Spleen (tissue), 13 donors: ENCODE measurements at places on chromosomes 7 and 10.

DNA sequence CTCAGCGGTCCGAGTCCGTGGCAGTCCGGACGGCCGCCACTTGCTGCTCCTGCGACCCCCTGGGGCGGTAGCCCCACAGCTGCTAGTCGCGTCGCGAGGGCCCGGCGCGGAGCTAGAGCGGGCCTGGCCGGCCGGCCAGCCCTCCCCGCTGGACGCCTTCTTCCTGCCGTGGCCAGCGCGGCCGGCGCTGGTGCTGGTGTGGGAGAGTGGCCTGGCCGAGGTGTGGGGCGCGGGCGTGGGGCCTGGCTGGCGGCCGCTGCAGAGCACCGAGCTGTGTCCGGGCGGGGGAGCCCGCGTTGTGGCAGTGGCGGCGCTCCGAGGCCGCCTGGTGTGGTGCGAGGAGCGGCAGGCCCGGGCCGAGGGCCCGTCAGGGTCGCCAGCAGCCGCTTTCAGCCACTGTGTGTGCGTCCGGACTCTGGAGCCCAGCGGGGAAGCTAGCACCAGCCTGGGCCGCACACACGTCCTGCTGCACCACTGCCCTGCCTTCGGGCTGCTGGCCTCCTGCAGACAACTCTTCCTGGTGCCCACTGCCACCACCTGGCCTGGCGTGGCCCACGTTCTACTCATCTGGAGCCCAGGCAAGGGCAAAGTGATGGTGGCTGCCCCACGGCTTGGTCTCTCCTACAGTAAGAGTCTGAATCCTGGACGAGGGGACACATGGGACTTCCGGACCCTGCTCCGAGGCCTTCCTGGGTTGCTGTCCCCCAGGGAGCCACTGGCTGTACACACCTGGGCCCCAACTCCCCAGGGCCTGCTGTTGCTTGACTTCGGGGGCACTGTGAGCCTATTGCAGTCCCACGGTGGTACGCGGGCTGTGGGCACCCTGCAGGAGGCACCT, 631 bp downstream of the HPS6 start:
- H3K4me3 ChIP-seq: peak overlapping the region; percentile 99
- H3K27ac ChIP-seq: peak overlapping the region; percentile 93
- H3K4me1 ChIP-seq: peaks cover 17% of the 10 kb centered on the region
- no peak for DNase-seq
- no peaks in the 10 kb centered on the region for H3K36me3 ChIP-seq

DNA sequence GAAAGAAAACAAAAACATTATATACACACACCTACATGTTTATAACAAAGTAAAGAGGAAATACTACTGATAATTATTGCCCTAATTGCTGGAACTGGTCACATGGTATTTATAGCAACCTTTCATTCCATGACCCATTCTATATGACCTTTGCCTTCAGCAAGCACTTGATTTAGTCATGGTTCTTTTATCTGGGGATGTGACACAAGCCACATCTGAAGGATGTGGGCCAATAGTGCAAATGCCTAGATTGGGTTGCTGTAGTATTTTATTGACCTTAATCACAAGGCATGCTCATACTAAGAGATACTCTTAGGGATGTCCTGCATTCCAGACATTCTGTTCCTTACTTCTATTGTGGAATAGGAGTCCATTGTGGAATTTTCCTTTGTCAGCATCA, 723.5 kb upstream of the POM121L12 start:
- no peak overlapping the region for H3K27ac ChIP-seq
- no peaks in the 10 kb centered on the region for H3K27me3 ChIP-seq
- H3K36me3 ChIP-seq: no peaks in the 10 kb centered on the region

DNA sequence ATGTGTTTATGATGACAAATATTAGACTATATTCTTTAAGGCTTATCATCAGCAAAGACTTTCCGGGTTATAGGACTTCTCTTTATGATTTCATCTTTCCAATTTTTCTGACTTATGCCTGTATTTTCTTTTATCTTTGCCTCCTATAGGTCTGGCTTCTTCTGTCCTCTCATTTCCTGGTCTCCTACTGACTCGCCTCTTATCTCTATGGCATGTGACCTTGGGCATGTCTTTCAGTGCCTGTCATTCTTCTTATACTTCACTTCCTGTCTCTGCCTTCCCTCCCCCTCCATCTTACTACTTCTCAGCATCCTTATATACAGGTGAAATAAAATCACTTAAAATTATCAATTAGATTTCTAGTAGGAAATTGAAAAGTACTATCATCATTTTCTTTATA, 42.2 kb downstream of the PCDH15 start:
- no peaks in the 10 kb centered on the region for H3K36me3 ChIP-seq
- no peak overlapping the region for H3K4me3 ChIP-seq
- no peaks in the 10 kb centered on the region for H3K27me3 ChIP-seq
- DNase-seq: no peak

GRCh38 chr10:114911052-114911711, 26.8 kb upstream of the TRUB1 start:
- H3K4me3 ChIP-seq: no peak overlapping the region
- H3K4me1 ChIP-seq: no peaks in the 10 kb centered on the region
- no peak for DNase-seq
- no peaks in the 10 kb centered on the region for H3K36me3 ChIP-seq

GRCh38 chr7:68216051-68216450, 1219.4 kb downstream of the TYW1 start:
- no peak overlapping the region for H3K4me3 ChIP-seq
- no peaks in the 10 kb centered on the region for H3K36me3 ChIP-seq
- no peak overlapping the region for H3K27ac ChIP-seq
- DNase-seq: peak; percentile 28
- no peaks in the 10 kb centered on the region for H3K27me3 ChIP-seq

DNA sequence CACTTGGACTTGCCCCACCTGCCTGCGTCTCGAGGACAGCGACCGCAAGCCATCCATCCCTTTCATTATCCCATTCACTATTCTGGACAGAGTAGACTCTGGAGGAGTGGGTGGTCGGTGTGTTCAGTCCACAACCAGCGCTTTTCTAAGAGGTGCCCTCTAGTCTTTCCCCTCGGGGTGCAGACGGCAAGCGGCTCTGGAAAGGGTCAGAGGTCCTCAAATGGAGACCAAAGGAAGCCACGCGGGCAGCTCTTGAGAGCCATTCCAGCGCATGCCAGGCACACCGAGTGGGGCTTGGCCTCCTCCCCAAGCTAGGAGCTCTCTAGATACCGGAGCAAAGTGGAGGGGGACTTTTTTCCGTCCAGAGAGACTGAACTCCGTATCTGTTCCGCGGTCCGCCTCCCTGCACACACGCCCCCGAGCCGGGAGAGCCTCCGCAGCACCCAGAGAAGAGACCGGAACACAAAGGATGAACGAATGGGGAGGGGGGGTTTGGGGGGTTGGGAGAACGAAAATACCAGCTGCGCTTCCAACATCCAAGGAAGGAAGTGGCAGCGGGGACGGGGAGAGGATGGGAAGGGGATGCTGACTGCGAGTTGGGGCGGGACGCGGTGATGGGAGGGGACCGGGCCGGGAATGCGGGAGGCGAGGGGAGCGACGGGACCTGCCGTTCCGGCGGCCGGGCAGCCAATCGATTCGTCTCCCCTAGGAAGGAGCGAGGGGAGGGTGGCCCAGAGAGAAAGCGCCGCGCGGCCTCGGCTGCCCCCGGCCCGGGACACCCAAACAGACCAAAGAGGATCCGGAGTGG, 515 bp downstream of the GSDME start:
- peaks cover 54% of the 10 kb centered on the region for H3K27me3 ChIP-seq
- H3K27ac ChIP-seq: peak overlapping the region; percentile 20
- H3K4me1 ChIP-seq: peaks cover 26% of the 10 kb centered on the region
- H3K36me3 ChIP-seq: no peaks in the 10 kb centered on the region
- DNase-seq: peak; percentile 82
- peak overlapping the region; percentile 70 for H3K4me3 ChIP-seq

- H3K4me3 ChIP-seq: no peak overlapping the region
- H3K4me1 ChIP-seq: no peaks in the 10 kb centered on the region
- no peak overlapping the region for H3K27ac ChIP-seq
- no peak for DNase-seq
- H3K36me3 ChIP-seq: no peaks in the 10 kb centered on the region
Observed at GRCh38 chr10:35506741-35507140, 98.4 kb upstream of the GJD4 start.

GRCh38 chr10:109957092-109957797, 33.9 kb upstream of the XPNPEP1 start:
- no peaks in the 10 kb centered on the region for H3K4me1 ChIP-seq
- no peak overlapping the region for H3K27ac ChIP-seq
- no peaks in the 10 kb centered on the region for H3K27me3 ChIP-seq
- H3K4me3 ChIP-seq: no peak overlapping the region

DNA sequence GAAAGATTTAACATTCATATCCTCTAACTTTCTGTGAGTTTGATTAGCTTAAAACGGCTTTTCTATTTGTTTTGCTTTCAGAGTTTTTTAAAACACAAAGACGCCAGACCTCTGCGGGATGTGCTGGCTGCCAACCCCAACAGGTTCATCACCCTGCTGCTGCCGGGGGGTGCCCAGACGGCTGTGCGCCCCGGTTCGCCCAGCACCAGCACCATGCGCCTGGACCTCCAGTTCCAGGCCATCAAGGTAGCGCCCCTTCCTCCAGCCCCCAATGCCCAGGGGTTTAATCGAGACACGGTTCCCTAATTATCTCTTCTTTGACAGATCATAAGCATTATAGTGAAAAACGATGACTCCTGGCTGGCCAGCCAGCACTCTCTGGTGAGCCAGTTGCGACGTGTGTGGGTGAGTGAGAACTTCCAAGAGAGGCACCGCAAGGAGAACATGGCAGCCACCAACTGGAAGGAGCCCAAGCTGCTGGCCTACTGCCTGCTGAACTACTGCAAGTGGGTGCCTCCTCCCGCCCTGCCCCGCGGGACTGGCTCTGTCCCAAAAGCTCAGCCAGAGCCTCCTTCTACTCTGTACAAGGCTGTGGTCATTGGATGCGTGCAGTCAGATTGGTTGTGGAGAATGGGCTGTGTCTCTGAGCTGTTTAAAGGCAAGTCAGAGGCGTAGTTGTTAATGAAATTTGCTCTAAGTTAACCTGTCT, 71.2 kb downstream of the TRRAP start:
- no peak overlapping the region for H3K27ac ChIP-seq
- peaks cover 100% of the 10 kb centered on the region for H3K36me3 ChIP-seq
- no peak overlapping the region for H3K4me3 ChIP-seq
- no peaks in the 10 kb centered on the region for H3K4me1 ChIP-seq

GRCh38 chr7:100728196-100728595, 5.2 kb upstream of the ZAN start:
- no peak for DNase-seq
- H3K27me3 ChIP-seq: peaks cover 30% of the 10 kb centered on the region
- peaks cover 9% of the 10 kb centered on the region for H3K4me1 ChIP-seq
- H3K36me3 ChIP-seq: no peaks in the 10 kb centered on the region

- no peak for DNase-seq
- peak overlapping the region; percentile 74 for H3K27ac ChIP-seq
- no peaks in the 10 kb centered on the region for H3K36me3 ChIP-seq
- H3K4me1 ChIP-seq: peaks cover 32% of the 10 kb centered on the region
- H3K4me3 ChIP-seq: no peak overlapping the region
Observed at GRCh38 chr10:89351412-89351779, 23.6 kb downstream of the IFIT3 start.

GRCh38 chr10:4474829-4475228, 351.2 kb upstream of the AKR1E2 start:
- no peaks in the 10 kb centered on the region for H3K27me3 ChIP-seq
- no peaks in the 10 kb centered on the region for H3K36me3 ChIP-seq
- no peak for DNase-seq
- no peak overlapping the region for H3K27ac ChIP-seq
- no peaks in the 10 kb centered on the region for H3K4me1 ChIP-seq

GRCh38 chr10:70562036-70562755, 40.3 kb downstream of the PRF1 start:
- peak; percentile 67 for DNase-seq
- H3K4me1 ChIP-seq: peaks cover 74% of the 10 kb centered on the region
- peaks cover 20% of the 10 kb centered on the region for H3K36me3 ChIP-seq
- H3K27me3 ChIP-seq: no peaks in the 10 kb centered on the region

GRCh38 chr7:451255-452225, 68.1 kb downstream of the PDGFA start:
- no peaks in the 10 kb centered on the region for H3K36me3 ChIP-seq
- H3K4me3 ChIP-seq: no peak overlapping the region
- no peak for DNase-seq
- H3K4me1 ChIP-seq: no peaks in the 10 kb centered on the region

DNA sequence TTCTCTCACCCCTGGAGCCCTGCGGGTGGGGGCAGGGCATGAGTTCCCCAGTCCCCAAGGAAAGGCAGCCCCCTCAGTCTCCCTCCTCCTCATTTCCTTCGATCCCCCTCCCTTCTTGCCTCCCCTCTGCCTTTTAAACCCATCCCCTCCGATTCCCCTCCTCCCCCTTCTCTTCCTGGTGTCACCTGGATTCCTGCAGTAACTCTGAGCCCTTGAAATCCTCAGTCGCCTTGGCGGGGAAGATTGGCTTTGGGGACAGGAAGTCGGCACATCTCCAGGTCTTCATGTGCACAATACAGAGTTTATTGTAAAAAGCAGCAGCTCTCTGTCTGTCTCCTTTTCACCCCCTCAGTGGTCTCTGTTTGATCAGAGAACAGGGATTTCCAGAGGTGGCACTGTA, 1.3 kb upstream of the MUC12 start:
- H3K27ac ChIP-seq: no peak overlapping the region
- H3K4me3 ChIP-seq: no peak overlapping the region
- no peak for DNase-seq
- H3K4me1 ChIP-seq: peaks cover 19% of the 10 kb centered on the region

DNA sequence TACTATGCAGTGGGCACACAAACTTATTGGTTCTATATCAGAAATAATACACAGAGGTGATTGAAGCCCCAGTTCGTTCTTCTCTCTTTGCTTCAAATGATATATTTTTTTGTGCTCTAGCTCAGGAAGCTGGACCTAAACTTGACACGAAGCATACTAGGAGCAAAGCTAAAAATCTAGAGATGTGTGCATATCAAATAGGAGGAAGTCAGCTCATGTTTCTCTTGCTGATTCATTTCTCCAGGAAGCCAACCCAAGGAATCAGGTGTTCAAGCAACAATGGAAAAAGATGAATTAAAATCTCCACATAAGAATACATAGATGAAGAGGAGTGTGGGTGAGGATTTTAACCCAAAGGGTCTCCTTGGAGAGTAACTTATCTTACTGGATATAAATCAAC, 432.5 kb downstream of the KCNMA1 start:
- H3K27me3 ChIP-seq: no peaks in the 10 kb centered on the region
- H3K27ac ChIP-seq: no peak overlapping the region
- no peak overlapping the region for H3K4me3 ChIP-seq
- no peaks in the 10 kb centered on the region for H3K4me1 ChIP-seq
- H3K36me3 ChIP-seq: no peaks in the 10 kb centered on the region
